ENCODE measurements at places on chromosomes 1 and 21.
A peak's percentile ranks its signal among the peaks of the same experiment; 100 is the strongest.

DNA sequence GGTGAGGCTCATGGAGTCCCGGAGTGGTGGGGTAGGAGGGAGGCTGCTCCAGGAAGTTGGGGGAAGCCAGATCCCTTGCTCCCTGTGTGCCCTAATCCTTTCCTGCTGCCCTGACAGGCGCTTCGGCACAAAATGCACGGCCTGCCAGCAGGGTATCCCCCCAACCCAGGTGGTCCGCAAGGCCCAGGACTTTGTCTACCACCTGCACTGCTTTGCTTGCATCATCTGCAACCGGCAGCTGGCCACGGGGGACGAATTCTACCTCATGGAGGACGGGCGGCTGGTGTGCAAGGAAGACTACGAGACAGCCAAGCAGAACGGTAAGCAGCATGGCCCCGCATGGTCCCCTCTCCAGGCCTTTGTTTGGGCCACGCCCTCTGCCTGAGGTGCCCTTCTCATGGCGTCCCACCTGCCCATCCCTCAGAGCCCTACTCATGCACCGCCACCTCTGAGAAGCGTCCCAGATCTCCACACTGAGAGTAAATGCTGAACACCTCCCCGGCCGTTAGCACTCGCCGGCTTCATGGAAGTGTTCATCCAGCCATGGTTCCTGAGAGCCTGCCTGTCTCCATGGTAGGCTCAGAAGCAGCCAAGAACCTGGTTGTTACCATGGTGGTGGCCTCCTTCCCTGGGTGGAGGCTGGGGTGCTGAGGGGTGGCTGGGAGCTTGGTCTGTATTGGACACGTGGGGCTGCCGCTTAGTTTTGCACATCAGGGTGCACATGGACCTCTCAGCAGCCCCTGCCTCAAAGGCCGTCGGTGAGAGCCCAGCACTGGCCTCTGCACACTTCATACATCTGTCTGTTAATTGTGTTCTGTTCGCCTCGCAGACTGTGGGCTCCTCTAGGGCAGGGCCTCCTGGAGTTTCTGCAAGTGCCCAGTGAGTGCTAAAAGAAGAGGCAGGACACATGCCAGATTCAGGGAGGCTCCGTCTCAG lies 36.5 kb downstream of the LHX4 start:
- no peak for DNase-seq

DNA sequence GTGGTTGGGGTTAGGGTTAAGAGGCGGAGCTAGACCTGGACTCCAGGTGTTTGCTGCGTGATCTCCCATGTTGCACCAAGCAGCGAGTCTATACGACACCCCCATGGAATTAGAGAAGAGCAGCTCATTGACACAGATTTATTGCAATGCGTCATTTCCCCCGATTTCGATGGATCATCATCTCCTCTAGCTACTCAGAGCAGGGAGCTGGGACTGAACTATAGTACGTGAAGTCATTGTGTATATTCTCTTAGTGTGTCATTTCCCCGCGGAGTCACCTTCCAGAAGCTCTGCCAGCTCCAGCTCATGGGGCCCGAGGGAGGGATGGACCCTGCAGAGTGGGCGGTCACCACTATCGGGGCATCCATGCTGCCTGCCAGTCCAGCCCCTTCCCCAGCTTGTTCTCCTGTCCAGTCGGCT lies 7.5 kb upstream of the C2CD2 start:
- peak; percentile 50 for DNase-seq

GRCh38 chr1:226677027-226678020 lies 61.8 kb downstream of the ITPKB start:
- peak; percentile 68 for DNase-seq

- DNase-seq = no peak
Measured at GRCh38 chr1:107953556-107953955, 11.4 kb downstream of the VAV3 start.

GRCh38 chr1:218312509-218312908 lies 27.4 kb downstream of the RRP15 start:
- peak; percentile 80 for DNase-seq

DNA sequence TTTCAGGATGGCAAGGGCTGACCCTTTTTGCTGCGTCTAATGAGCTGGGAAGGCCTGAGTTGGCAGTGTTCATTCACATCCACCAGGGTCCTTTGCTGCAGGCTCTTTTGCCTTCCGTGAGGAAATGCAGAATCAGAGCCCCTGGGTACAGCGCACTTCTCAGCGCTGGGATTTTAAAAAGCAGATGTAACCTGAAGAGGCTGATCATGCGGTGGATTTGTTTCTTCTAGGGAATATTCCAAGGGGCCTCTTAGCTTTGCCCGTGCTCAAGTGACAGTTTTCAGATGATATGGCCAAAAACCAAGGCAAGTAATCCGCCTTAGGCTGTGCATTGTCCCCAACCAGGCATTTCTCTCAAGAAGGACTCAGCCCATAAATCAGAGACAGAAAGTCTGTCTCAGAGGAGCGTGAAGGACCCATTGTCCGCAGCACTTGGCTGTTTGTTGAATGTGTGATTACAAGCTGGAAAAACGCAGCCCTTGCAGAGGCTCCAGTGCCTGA lies 237.6 kb downstream of the PTPRC start:
- DNase-seq = no peak

DNA sequence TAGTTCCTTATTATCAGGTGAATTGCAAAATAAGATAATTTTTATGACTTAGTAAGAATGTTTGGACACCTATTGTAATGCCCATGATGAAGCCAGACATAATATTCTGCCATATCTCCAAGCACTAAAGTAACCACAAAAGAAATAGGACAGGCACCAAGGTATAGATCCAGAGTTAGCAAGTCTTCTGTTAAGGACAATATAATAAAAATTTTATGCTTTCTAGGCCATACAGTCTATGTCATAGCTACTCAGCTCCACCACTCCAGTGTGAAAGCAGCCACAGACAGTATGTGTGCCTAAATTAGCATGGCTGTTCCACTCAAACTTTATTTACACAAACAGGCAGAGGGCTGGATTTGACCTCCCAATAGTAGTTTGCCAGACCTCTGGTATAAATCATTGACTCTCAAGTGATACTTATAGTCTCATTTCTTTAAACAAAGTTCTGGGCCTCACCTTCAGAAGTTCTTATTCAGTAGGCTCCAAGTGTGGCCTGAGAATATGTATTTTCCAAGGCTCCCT lies 88.3 kb downstream of the SCMH1 start:
- no peak for DNase-seq

- no peak for DNase-seq
Measured at GRCh38 chr1:241323514-241324195, 33.4 kb downstream of the RGS7 start.

- no peak for DNase-seq
Measured at GRCh38 chr21:43268804-43269186, 100.0 kb downstream of the CRYAA start.

GRCh38 chr1:44890007-44890406 lies 47.0 kb upstream of the PTCH2 start:
- DNase-seq = no peak

DNA sequence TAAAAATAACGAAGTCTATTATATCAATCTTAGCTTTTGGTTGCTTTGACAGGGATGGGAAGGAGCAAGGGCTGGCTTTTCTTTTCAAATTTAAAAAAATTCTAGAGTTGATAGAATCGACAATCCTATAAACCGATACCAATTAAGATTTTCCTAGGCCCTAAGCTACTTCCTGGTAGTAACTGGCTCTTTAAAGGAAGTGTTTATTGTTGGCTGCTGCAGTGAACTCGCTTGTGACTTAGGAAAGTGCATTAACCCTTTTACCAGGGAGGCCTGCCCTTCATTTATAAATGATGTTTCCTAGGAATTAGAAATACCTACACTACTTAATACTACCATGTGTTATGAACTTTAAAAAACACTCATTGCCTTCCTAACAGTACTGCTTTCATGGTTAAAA lies 33.2 kb downstream of the ATP5PF start:
- DNase-seq = no peak

DNA sequence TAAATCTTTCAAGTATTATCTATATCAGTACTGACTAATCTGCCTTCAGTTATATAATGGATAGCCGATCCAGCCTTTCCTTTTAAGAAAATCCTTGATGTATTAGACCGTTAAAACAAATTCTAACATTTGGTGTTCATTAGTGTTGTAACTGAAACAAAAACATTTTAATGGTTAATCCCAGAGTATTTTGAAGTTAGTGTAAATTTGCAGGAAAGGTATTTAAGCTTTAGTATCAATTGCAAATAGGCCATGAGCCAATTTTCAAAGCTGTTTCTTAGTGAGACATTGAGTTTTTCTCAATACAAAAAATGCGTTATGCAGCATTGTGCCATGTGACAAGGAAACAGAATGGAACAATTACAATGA lies 29.6 kb downstream of the DISP1 start:
- no peak for DNase-seq

- no peak for DNase-seq
Measured at GRCh38 chr1:221794079-221794670, 52.3 kb upstream of the DUSP10 start.

GRCh38 chr1:168966217-168966616 lies 140.3 kb upstream of the ATP1B1 start:
- no peak for DNase-seq

- DNase-seq = no peak
Measured at GRCh38 chr1:16048573-16049189, 5.1 kb downstream of the CLCNKB start.

GRCh38 chr1:94803106-94803505 lies 17.1 kb upstream of the SLC44A3 start:
- DNase-seq = no peak

- DNase-seq = no peak
Measured at GRCh38 chr1:93979718-93980319, 70.6 kb upstream of the GCLM start.

DNA sequence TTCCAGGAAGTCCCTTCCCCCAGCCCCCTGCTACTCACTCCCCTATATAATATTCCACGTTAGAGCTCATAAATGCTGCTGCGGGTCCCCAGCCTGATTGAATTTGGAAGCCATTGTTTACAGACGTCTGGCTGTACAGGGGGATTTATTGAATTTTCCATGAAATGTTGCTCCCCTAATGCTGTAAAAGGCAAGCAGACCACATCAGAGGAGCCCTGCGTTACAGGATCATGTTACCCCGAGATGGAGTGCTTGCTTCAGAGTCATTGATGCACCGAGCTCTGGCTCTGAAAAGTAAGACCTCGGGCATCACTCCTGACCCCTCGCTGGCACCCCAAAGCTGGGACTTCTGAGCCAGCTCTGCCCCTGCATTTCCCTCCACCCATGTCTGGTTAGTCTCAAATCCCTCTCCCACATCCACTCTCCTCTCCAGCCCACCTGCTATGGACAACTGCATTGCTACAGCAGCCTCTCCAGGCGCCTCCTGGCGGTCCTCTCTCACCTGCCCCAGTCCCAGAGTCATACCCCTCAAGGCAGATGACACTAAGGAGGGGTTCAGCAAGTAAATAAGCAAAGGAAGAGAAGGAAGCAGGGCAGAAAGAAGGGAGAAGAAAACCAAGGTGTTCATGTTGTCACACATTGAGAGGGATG lies 127.8 kb downstream of the TMEM53 start:
- no peak for DNase-seq

- no peak for DNase-seq
Measured at GRCh38 chr1:115336741-115337140, 1.3 kb downstream of the NGF start.

DNA sequence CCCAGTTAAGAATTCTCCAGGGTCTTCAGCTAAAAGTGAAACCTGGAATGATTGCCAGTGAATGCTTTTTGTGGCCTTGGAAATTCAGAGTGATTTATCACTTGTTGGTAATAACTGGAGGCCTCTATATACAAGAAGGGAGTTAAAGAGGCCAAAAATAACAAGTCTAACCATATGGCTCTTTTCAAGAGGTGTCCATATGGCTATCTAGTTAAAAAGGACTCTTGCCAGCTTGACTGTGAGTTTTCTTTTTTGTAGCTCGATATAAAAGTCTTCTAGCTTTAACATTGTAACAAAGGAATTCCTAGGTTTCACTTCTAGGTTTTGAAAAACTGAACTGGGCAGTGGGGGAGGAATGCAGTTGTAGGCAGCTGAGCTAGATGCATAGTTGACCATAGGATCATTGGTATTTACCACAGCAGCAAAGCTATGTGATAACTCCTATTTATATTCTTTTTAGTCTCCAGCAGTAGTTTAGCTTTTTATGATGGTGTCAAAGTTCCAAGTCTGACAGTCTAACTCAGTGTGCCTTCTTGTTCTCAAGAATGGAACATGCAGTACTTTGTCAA lies 44.4 kb downstream of the CACHD1 start:
- DNase-seq = peak; percentile 31

DNA sequence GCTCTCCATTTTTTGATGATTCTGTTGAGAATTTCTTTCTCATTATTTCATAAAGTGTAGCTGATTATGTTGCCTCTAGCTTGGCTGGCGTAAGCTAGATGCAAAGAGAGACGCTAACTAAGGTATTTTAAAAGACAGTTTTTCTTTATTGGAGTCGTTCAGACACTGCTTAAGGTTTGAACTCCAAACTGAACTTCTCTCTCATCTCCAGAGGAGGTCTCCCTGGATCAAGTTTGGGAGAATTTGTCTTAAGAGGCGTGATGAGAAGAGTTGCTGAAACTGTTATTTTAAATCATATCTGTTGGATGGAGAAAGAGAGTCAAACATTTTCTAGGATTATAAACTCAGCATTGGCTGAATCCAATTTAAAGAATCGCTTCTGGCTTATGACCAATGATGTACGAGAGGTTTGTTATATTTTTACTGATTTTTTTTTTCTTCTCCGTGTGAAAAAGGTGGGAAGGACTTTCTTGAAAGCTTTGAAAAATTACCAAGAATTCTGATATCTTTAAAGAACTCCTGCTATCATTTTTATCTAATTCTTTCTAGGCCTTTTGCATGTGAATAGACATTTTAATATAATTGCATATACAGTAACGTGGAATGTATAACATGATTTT lies 34.0 kb downstream of the MAP3K7CL start:
- peak; percentile 70 for DNase-seq

Data from HS-5 (cell line).